NCI-H2081 treated with DMSO at 0.1 percent for 48 hours (cell line): ENCODE measurements at places on chromosomes 5 and 9.

DNA sequence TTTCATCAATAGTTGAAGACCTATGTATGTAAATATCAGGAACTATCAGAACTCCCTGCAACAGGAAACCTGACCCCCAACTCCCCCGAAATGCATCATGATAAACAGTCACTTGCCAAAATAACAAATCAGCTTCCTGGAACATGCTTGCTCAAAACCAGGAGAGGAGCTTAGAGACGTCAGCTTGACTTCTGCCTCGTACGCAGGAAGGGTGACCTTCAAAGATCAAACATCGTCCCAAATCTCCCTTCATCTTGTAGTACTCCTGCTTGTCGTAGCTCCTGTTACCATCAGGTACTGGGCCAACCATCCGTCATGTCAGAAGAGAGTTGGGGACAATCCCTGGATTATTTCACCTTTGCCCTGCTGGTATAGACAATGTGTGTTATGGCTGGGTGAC, 396.1 kb downstream of the GADD45G start:
- DNase-seq, result no peak

DNA sequence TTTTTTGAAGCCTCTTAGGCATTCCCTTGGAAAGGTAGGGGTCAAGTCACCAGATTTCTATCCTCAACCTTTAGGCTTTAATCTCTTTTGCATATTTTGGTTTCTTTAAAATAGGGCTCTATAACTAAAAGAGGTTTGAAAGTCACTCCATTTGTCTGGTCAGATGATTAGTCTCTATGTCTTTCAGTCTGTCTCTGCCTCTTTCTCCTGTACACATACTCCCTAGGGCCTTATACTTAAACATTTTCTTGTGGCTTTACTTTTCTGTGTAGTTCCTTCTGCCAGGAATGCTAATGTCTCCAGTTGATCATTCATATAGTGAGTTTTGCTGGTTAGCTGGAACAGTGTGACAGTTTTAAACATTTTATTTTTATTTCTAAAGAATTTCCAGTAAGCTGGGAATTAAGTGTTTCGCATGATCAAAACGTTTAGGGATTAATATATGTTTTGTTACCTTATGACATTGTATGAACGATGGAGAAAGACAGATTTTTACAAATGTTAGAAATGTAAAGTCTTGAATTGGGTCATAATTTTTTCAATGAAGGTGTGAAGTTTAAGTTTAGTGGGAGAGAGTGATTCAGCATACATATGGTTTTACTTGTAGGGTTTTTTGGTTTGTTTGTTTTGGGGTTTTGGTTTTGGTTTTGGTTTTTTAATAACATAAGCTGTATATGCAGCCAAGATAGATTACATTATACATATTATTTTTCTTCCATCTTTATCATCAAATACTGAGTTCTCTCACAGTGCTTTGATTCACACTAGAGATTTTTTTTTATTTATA, 90.6 kb downstream of the ZCCHC7 start:
- no peak for DNase-seq

DNA sequence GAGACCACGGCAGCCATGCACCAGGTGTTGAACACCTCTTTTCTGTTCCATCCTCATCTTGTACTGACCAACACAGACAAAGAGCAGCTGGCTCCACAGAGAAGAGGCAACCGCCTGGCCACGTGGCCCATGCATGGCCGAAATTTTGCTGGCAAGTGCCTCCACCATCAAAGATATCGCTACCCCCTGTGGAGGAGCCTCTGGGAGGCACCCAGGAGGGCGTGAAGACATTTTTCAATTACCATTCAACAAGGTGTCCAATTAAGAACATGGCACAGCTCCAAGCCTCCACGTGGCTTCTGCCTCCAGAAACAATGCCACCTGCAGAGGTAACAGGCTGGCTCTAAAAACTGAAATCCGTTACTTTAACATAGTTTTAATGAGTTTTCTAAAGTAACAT, 54.4 kb upstream of the CKS2 start:
- DNase-seq, result no peak

GRCh38 chr9:76655121-76655541, 109.1 kb upstream of the PCA3 start:
- DNase-seq, result no peak

DNA sequence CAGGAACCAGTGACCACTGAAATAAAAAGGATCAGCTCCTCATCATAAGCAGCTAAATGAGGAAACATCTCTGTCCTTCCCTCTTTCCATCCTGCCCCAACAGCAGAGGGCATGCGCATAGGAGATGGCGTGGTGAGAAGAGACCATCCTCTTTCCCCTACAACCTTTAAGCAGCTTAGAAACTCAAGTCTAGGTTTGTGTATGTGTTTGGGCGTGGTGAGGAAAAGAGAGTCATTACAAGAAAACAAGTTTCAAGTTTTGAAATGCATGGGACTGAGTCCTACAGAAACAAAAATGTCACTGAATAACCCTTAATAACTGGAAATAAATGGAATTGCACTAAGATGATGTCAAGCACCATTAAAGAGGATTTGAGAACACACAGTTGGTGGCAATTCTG, 96.4 kb upstream of the IL12B start:
- no peak for DNase-seq

- DNase-seq, result no peak
Measured at GRCh38 chr5:112554101-112554977, 135.3 kb upstream of the EPB41L4A start.

DNA sequence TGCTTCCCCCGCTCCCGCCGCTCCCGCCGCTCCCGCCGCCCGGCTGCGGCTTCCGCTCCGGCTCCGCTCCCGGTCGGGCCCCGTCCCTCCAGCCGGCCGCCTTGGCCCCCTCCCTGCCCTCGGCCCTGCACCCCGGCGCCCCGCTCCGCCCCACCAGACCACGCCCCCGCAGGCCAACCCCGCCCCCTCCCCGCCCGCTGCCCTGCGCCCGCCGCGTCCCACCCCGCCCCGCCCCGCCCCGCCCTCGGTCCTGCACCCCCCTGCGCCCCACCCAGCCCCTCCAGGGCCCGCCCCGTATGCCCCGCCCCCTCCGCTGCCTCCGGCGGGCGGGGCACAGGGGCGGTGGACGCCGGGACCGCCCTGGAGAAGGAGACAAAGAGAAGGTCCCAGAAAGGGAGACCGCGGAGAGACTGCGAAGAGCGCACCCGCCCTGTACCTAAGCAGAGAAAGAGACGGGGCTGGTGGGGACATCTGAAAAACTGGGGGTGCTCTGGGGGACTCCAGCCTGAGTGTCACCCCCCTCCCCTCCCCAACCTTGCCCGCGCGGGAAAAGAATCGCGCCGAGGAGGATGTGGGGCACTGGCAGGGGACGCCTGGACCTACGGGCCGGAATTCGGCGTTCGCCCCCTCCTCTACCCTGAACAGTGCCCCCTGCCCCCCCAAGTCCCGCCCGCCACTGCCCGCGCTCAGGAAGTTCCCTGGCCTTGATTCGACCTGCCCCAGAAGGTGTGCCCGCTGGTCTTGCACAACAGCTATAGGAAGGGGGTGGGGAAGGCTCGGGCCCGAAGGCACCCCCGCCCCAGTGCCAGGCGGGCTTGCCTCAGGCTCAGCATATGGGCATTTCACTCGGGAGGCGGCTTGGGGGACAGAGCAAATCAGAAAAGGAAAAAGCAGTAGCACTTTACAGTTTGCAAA, 42.8 kb upstream of the STXBP1 start:
- DNase-seq, result no peak

DNA sequence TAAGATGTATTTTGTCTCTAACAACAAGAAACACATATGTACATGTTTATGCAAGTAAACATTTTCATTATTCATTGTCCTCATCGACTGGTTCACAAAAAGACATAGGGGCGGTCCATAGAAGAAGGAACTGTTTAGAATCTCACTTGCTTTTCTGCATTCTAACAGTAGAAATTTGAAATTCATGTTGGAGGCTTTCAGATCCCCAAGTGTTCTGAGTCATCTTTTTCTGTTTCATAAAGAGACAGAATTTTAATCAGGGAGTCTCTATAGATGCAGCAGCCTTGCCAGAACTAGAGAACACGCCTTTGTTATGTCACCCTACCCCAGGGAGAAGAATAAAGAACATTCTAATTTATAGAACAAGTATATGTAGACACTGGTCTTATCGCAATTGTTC, 324.3 kb downstream of the GABRG2 start:
- DNase-seq, result no peak

DNA sequence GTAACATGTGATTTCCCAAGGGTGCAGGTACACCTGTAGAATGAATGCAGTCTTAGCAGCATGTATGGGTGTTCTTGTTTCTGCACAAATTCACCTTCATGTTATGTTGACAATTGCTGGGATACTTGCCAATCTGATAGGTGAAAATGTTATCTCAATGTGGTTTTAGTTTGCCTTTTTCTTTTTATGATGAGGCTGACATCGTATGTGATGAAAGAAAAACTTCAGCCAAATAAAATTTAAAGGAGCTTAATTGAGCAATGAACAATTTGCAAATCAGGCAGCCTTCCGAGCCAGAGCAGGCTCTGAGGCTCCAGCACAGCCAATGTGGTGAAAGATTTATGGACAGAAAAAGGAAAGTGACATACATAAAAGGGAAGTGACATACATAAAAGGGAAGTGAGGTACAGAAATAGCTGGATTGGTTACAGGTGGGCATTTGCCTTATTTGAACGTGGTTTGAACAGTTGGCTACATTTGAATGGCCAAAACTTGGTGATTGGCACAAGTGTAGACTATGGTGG, 10.5 kb downstream of the TAL2 start:
- no peak for DNase-seq

DNA sequence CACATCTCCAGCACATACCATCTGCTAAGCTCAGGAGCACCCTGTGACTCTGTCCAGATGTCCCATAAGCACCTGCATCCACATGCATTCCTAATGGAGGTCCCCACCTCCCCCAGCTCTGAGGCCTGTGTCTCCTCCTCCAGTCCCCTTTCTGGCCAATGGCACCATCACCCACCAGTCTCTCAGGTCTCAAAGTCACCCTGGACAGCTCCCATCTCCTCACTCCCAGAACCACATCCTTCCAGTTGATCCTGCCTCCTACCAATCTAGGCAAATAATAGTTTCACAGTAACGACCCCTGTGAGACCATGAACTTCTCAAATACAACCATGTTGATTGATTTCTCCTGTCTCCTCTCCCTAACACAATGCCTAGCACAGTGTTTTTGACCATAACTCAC, 40.1 kb downstream of the GGTA1 start:
- DNase-seq, result no peak

DNA sequence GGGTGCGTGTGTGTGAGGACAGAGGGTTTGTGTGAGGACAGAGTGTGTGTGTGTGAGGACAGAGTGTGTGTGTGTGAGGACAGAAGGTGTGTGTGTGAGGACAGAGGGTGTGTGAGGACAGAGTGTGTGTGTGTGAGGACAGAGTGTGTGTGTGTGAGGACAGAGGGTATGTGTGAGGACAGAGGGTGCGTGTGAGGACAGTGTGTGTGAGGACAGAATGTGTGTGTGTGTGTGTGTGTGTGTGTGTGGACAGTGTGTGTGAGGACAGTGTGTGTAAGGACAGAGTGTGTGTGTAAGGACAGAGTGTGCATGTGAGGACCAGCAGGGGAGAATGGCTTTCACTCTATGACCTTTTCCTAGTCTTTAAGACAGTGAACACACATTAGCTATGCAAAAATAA, 63.1 kb upstream of the UBAC1 start:
- DNase-seq, result no peak

DNA sequence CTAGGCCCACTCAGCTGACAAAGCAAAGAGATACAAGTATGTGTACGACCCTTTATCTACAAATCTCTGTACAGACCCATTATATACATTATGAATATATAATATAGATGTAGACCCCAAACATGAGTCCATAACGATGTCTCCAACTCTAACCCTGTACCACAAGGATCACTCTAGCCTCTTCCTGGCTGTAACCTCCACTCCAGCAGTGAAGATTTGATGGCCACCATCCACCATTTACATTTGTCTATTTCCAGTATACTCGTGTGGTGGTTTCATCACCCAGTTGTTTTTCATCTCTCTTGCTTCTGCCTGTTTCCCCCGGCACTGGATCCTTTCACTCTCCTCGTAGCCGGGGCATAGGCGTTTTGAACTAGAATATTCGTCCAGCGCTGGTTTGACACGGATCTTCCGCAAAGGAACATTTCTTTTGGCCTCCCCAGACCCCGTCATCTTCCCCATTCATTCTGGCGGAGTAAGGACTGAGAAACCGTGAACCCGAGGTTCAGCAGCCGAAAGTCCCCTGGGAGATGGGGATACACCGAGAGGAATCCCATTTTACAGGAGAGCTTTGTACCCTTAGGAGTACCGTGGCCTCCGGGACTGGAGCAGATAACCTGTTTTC, 828 bp upstream of the TRIO start:
- DNase-seq, result no peak

DNA sequence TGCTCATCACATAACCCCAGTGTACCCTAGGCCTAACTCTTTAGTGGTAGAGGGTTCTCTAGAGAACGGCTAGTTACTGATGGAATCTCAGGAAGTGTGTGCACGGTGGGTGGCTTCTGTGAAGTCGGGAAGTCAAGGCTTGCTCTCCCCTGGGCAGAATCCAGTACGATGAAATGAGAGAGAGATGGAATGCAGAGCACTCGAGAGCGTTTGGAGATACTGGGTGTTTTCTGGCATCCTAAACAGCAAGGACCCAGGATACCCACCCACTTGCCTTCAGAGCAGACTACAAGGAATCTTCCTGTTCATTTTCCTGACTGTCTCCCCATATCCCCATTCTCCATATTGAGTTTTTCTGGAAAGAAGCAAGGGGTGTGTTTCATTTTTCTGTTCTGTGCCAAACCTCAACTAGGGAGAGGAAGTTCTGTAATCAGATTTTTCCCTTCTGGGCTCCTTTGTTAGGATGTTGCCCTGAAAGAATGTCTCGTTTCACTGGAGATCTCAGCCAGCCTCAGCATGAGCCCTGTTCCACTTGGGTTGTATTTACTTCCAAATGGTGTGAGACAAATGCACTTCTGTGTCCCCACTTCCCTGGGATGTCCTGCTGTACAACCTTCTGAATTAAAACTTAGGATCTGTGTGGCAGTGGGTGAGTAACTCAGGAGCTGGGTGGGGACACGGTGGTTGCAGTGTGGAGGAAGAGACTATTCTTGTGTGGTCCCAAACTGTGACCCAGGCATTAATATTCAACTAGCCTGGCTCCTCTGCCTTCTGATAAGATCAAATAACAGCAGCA, 108.9 kb upstream of the SPRY4 start:
- DNase-seq, result no peak

DNA sequence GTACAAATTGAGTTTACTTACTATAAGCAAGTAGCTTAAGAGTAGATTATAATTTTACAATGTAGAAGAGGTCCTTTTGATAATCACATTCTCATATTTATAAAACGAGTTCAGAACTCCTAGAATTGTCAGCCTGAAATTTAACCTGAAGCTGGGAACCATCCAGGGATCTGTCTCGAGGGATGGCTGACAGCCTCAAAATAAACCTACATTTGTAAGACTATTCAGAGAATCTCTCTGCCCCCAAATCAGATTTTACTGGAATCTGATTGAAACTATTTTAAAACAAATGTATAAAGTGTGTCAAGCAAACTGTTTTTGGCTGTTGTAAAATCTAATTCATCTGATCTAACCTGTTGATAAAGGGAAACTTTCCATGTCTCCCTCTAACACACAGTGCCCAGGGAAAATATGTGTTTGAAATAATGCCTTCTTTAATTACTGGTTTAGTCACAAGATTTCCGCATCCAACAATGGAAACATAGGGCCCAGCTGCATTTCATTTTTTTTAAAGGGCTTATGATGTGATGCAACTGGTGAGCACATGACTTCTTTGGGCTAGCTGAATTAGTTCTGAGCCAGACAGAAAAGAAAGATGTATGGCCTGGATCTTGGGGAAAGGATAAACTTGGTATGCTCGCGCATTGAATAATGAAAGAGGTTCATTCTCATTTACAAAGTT, 30.3 kb downstream of the SLC25A46 start:
- no peak for DNase-seq
